Astrocyte of the hippocampus (primary cell): ENCODE measurements at places on chromosomes 5 and 9.
A peak's percentile ranks its signal among the peaks of the same experiment; 100 is the strongest.

- DNase-seq, result no peak
These were observed 13.9 kb upstream of the ANXA6 start for GRCh38 chr5:151171529-151171928.

DNA sequence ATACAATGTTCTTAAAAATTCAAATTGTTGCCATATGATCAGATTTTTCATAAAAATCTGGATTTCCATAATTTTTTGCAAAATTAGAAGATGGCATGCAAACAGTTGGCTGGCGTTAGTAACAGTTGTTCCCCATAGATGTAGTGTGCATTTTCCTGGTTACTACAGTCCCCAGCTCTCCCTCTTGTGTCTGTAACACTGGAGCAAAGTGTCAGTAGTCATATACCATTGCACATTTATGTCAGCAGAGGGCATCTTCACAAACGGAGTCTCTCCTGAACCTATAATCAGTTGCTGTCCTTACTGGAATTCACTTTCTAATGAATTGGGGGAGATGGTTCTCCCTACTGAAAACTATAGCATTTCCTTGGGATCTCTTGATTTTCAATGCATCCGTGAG is 44.7 kb upstream of the DMAC1 start:
- peak; percentile 24 for DNase-seq

- no peak for DNase-seq
These were observed 192.4 kb downstream of the ARL15 start for GRCh38 chr5:54117957-54118356.

GRCh38 chr9:124520206-124520596 is 13.0 kb upstream of the NR5A1 start:
- no peak for DNase-seq

GRCh38 chr9:6471231-6471850 is 58.3 kb downstream of the UHRF2 start:
- DNase-seq, result no peak

DNA sequence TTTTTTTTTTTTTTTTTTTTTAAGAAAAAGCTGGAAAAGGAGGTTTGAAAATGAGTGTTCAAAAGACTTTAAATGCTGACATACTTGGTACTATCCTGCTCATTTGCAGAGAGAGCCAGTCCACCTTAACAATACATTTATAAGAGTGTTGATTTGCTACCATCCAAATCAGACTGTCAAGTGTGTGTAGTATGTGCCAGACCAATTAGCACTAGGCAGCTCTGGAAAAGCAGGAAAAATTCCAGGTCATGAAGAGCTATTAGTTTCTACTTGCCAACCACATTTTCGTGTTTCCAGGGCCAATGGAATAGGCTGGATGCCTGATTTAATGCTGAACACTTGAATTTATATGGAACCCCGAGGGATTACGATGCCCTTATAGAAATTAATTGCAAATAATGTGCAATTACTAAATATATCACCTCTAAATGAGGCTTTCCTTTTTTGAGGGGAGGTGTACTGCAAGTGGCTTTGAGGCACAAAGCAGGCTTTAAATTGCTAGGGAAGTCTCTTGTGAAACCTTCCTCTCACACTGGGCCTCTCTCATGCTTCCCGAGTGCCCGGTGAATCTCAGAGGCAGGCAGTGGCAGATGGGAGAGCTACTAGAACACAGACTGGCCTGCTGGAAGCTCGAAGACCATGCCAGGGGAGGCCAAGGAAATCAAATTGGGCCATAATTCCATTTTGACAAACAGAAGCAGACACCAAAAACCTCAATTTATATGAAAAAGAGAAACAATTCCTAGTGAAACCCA is 178.7 kb downstream of the PPP2R2B start:
- peak; percentile 34 for DNase-seq

DNA sequence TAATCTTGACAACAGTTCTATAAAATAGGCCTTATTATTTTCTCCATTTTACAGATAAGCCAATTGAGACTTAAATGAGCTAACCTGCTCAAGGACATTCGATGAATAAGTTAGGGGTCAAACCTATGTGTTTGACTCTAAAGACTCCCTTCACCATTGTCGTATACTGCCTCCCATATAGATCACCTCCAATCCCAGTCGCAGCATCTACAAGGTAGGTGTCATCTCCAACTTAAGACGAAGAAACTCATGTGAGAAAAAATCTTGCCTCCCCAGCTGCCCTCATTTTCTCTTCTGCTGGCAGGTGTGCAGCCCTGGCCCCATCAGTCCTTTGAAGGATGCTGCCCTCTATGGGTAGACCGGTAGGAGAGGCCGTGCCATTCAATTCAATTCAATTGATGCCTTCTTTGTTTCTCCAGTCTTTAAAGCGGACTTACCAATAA is 75.2 kb upstream of the SMARCA2 start:
- peak; percentile 39 for DNase-seq

DNA sequence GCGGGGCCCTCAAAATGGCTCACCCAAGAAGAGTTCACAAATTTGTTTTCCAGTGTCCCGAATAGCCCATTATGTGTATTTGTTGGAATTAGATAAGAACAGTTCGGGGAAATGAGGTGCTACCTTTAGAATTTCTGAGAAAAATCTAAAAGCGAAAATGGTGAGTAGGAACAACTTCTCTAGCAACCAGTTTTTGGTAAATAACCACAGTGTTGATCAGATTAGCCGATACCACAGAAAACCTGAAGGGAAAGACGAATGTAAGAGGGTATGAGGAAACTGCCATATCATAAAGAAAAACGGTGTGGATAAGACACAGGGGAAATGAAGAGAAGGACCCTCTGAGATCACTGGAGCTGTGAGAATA is 31.0 kb downstream of the ADAM19 start:
- no peak for DNase-seq

DNA sequence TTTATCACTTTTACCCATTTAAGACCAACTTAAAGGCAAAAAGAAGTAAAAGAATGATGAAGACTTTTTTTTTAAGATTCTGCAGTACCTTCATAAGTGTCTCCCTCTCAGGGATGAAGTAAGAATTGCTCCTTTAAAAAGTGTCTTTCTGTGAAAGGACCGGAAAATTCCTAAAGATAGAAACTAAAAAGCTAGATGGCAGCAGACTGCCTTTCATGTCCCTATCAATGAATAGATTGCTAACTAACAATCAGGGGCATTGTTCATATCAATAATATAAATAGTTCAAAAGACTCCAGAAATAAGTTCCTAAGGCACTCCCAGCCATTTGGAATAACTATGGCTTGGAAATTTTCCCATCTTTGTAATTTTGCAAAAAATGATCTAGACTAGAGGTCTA is 558.0 kb downstream of the PDE4D start:
- no peak for DNase-seq

DNA sequence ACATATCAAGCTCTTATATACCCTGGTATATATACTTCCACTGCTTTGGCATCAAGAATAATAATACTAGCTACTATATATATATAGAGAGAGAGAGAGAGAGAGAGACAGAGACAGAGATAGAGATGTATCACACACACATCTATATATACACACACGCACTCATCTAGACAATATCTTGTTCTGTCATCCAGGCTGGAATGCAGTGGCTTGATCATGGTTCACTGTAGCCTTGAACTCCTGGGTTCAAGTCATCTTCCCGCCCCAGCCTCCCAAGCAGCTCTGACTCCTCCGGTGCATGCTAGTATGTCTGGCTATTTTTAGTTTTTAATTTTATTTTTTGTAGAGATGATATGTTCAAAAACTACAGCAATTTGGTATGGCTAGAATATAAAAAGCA is 22.5 kb downstream of the ANKHD1 start:
- no peak for DNase-seq

DNA sequence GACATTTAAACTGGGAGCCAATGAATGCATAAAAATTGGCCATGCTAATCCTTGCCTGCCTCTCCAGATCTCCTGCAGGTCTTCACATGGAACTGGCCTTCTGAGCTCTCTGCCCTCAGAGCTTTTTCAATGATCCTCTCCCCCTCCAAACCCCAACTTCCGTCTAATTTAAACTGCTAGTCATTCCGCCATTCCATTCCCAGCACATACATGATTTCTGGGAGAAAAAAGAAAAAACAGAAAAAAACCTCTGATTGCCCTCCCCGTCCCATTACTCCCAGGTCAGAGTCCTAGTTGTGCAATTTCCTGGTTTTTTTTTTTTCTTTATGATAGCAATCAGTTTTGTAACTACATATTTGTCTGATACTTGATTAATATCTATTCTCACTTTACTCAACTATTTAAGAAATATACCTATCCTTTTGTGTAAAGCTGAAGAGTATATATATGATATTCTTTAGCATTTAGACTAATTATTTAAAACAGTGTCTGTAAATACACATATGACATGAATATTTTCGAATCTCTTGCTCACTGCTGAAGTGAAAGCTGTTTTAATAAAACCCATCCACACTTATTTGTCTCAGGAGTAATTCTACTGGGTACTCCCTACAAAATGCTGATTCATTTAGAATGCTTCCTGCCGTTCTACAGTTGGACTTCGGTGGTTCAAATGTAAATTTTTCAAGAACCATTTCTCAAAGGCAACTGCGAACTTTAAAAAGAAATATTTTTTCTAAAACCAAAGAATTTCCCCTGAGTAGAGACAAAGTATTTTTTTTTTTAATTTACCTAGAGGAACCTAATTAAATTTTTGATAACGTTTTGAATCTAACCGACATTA is 1.6 kb downstream of the HINT1 start:
- DNase-seq, result peak; percentile 28

DNA sequence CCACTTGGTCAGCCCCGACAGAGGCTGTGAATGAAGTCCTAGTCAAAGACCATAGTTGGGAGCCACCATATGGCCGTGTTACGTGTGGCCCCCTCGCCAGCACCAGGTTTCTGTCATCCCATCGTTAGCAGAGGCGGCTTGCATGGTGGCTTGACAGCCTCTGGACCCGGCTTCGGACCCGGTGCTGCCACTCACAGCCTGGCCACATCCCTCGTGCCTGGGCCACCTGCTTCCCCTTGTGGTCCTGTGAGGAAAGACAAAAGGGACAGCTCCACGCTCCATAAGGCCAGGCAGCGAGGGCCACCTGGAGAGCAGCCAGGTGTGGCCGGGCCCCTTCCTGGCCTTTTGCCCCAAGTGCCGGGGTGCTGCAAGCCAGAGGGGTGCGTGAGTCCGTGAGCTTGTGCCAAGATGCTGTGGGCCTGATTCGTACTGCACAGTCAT is 6.2 kb downstream of the NKD2 start:
- DNase-seq, result no peak

- DNase-seq, result no peak
These were observed 33.1 kb downstream of the RANBP6 start for GRCh38 chr9:5982317-5982716.

- no peak for DNase-seq
These were observed 24.6 kb downstream of the SPARC start for GRCh38 chr5:151661968-151662732.

DNA sequence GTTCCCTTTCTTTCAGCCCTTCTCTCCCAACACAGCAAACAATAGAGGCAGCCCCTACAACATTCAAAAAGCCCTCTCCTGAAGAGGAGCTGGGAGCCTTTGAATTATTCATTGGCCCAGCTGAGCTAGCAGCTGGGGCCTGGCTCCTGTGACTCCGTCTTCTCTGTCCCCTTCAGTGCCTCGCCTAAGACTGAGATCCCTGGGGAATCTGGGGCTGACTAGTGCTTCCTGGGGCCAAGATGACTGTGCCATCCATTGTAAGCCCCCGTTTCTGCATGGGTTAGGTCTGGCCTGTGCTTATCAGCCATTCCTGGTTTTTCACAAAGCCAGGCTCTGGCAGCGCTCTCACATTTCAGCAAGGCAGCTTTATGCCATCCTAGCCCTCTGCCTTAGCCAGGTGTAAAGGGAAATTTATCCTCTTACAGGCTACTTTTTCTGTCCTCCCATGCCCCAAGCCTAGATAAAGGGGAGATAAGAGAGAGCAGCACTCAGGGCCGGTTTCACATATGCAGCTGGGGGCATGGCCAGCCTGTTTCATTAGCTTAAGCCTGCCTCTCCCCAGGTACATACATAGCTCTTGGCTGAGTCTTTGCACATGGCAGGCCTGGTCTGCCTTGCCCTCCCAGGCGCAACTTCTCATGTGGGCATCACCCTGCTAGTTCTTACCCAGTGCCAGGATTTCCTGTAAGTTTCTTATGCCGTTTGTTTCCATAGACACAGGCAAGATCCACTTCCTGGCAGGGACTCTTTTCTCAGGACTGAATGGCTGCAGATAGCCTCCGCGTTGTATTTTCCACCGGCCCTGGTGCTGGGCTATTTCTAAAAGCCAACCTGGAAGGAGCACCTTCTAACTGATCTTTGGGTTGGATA is 15.8 kb downstream of the PTPA start:
- peak; percentile 42 for DNase-seq

GRCh38 chr9:124137009-124137943 is 120.5 kb upstream of the NEK6 start:
- peak; percentile 59 for DNase-seq

- peak; percentile 56 for DNase-seq
These were observed 84.5 kb upstream of the CTNNA1 start for GRCh38 chr5:138668451-138669380.

DNA sequence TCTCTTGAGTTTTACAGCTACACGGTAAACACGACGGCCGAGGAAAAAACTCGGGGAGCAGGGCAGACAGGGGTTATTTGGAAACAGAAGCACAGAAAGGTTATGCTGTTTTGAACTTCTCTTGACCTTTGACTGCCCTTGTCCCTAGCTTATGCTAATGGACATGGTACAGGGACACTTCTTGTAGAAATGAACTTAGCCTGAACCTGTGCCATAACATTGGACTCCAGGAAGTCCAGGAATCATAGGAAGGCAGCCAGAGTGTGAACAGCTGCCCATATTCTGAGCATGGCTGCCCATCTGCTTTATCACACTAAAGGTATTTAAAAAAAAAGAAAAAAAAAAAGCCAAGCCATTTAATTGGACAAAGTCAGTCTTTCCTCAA is 46.1 kb downstream of the NR6A1 start:
- DNase-seq, result no peak

DNA sequence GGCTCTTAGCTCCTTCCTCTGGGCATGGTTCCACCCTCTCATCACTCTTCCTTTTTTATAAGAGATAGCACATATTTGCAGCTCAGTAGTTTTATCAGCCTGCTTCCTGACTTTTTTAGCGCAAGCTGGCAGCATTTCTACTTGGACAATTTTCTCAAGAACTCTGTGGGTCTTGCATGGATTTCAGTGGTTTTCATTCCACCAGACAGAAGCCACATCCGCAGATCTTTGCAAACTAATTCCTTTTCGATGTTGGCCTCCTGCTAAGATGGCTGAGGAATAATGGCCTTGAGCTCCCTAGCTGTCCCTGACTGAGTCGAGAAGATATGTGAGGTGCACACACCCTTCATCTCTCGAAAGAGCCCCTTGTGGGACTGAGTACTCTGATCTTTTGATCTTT is 49.5 kb downstream of the GALNT12 start:
- DNase-seq, result peak; percentile 81
